ENCODE measurements at places on chromosomes 7 and 10. TPM values are rescaled to one million over a fixed set of nuclear protein-coding genes. Genes with fewer than 3 reads are reported as not detected.

DLX5 gene
- total RNA-seq = not detected

ZNF800 gene
- 31.1 TPM for total RNA-seq

CUL2 gene
- total RNA-seq = 37.4 TPM

EVX1 gene
- total RNA-seq = not detected

POLR3A gene
- total RNA-seq = 17.5 TPM

MKX gene
- 0.81 TPM for total RNA-seq

PTPRN2 gene
- total RNA-seq = 0.49 TPM

TES gene
- total RNA-seq = 65.7 TPM

All from activated CD8-positive, alpha-beta T cell treated with anti-CD3 and anti-CD28 coated beads for 36 hours (primary cell).